ENCODE measurements at places on chromosomes 11 and 22.

DNA sequence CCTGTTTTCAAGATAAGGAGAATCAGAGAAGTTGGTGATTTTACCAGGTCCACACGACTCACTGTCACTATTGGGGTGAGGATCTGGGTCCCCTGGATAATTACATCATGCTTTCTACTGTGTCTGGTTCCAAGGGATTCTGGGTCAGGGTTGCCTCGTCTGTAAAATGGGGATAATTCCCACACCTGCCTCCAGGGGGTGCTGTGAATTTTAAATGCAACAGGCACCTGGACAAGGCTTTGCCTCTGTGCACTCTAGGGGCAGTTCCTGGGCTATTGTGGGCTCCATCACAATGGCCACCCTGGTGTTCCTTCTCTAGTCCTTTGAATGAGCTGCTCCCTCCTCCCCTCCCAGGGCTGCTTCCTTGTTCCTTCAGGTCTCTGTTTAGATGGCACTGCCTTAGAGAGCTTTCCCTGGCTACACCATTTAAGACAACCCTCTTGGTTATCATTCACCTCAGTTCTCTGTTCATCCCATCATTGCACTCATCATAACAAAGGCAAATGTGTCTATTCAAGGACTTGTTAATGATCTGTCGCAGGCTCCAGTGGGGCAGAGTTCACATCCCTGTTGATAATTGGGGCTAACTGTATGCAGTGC lies 178.6 kb downstream of the MIAT start:
- peak; percentile 5 for DNase-seq

DNA sequence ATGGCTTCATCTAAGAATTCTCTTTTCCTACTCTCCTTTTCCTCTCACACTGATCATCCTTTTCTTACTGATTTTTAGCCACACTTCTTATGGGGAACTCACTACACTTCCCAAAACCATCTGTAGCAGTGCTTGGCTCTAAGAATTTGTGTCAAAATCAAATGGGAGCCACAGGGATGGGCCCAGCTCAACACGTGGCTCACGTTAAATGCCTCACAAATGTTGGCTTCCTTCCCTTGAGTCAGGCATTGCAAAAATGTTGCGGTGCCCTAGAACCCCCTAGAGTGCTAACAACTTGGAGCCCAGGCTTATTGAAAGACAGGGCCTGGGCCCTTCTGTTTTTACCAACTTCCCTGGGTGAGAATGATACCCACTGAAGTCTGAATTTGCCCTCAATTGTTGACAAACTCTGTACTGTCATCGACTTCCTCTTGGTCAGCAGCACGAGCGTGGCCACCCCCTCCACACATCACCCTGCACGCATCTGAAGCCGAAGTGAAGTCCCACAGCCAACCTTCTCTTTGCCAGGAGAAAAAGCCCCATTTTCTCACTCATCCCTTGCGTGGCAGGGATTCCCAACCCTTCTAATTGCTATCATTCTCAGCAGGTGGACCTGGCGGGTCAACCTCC lies 69.7 kb downstream of the ELFN2 start:
- no peak for DNase-seq

DNA sequence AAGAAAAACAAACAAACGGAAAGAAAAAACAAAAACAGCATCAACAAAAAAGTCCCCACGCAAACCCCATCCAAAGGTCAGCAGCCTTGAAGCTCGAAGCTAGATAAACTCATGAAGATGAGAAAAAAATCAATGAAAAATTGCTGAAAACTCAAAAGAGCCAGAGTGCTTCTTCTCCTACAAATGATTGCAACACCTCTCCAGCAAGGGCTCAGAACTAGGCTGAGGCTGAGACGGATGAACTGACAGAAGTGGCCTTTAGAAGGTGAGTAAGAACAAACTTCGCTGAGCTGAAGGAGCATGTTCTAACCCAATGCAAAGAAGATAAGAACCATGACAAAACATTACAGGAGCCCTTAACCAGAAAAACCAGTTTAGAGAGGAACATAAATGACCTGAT lies 18.4 kb upstream of the FTH1 start:
- DNase-seq: no peak

- DNase-seq: no peak
Observed at GRCh38 chr11:47552056-47552565, 821 bp downstream of the CELF1 start.

DNA sequence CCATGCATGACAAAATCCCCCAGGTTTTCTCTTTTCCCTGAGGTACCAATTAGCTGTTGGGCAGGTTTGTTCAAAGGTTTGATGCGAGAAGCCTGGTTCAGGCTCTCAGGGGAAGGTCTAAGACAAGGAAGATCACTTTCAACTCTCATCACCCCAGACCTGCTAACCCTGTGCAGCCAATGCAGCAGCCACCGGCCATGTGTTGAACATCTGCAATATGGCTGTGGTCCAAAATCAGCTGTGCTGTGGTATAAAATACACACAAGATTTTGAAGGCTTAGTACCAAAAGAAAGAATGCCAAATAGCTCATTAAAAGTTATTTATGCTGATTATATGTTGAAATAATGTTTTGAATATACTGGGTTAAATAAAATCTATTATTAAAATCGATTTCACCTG lies 58.5 kb downstream of the SMCO4 start:
- DNase-seq: no peak

DNA sequence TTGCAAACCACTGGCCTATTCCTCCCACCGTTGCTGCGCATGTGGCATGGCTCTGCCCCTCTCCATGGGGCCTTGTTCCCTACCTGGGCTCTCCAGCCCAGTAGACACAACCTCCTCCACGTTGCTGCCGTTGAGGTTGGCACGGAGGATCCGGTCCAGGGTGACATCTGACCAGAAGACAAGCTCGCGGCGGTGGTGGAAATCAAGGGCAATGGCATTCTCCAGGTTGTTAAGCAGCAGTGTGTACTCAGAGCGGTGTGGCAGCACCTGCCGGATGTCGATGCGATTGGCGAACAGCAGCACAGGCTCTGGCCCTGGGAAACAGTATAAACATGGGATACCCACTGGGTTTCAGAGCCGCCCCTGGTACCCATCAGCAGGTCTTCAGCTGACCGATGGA lies 23.8 kb downstream of the LRP4 start:
- DNase-seq: no peak

DNA sequence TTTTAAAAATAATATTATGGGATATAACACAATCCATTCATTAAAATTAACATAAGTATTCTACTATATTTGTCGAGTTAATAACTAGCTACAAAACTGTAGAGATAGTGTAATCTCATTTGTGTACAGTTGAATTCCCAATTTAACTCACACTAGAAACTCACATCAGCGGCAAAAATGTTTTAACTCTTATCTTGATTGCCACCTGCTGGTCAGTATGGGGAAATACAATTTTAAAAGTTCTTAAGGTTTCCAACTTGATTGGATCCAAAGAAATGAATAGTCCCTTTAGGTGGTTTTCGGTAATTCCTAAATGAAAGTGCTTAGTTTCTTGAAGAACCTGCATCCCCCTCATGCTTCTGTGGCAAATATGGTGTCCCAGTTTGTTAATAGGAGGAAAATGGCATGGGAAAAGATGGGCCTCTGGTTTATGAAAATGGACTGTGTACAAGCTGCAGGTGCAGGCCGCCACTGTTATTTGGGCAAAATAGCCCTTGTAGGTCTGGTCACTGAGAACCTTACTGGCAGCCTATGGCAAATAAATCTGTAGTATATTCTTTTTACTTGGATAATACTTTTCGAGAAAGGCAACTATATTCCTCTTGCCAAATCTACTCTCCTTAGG lies 33.7 kb upstream of the SLC17A6 start:
- no peak for DNase-seq

GRCh38 chr22:38423512-38424503 lies 31.2 kb downstream of the KCNJ4 start:
- no peak for DNase-seq

DNA sequence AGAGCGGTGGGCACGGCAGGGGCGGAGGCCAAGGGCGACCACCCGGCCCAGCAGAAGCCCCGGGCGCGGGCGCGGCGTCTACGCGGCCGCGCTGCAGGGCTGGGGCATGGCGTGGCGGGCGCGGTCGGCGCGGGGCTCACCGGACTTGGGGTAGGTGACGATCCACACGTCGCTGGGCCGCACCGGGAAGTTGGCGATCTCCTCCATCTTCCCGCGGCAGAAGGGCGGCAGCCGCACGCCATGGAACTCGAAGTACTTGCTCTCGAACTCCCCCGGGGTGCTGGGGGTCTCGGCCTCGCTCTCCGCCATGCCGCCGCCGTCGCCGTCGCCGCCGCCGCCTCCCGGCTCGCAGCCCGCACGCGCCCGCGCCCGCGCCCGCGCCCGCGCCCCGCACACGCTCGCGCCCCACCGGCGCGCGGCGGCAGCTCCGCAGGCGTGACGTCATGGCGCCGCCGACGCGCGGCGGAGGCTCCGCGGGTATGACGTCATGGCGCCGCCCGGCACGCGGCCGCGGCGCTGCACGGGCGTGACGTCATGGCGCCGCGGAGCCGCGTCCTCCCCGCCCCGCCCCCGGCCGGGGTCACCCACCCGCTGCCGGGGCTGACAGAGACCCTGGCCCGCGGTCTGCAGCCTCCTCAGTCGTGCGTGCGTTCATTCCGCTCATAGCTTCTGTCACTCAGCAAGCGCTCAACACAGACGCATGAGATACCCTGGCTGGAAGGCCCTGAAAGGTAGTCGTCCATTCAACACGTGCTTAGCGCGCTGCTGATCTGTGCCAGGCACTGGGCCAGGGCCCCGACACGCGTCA lies at the start of gene SULT4A1:
Gene SULT4A1, minus strand, starts transcription at position 440 of the 808 bp plus-strand sequence. Its CDS starts 131 bp downstream, at position 309.
- DNase-seq: no peak

DNA sequence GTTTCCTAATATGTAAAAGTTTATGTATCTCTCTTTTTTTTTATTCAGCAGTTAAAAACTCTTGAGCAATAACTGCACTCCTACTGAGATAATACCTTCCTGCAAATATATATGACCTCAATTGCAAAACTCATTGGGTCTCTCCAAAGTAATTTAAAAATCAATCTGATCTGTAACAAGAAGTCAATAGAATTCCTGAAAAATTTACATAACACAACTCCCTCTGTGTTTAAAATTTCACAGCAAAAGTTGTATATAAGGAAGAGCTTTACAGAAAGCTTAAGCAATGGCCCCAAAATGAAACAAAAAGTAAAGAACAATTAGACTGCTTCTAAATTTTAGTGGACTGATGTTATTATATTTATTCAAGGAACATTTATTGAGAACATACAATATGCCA lies 313.4 kb downstream of the DLG2 start:
- no peak for DNase-seq

GRCh38 chr11:35111161-35112055 lies 27.6 kb upstream of the CD44 start:
- no peak for DNase-seq

- no peak for DNase-seq
Observed at GRCh38 chr22:36921309-36922104, 8.1 kb downstream of the CSF2RB start.
